Ovary (tissue), 10 donors: ENCODE measurements at places on chromosomes 13 and 19.
A peak's percentile ranks its signal among the peaks of the same experiment; 100 is the strongest.

- no peak for DNase-seq
Observed at GRCh38 chr19:55697069-55697440, 22.0 kb downstream of the EPN1 start.

DNA sequence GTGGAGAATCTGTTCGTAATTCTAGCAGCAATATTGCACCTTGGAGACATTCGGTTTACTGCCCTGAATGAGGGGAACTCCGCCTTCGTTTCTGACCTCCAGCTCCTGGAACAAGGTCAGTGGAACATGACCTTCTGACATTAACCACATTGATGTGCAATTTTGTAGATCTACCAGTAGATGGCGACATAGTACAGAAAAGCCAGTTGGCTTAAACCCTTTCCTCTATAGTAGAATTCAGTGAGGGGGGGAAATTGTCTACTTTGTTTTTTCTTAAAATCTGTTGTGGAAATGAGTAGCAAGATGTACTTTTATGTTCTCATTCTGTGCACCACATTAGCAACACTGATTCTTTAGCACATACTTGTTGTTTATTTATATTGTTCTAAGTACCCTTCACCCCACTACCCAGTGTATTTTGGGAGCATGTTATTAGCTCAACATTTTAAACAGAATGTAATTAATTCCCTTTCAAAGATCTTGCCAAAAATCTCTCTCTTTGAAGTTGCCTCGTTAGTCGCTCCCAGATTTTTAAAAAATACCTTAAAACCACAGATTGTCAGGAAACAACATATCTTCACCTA is 332.2 kb downstream of the MYO16 start:
- no peak for DNase-seq

GRCh38 chr19:33883859-33884519 is 87.3 kb downstream of the KCTD15 start:
- no peak for DNase-seq

DNA sequence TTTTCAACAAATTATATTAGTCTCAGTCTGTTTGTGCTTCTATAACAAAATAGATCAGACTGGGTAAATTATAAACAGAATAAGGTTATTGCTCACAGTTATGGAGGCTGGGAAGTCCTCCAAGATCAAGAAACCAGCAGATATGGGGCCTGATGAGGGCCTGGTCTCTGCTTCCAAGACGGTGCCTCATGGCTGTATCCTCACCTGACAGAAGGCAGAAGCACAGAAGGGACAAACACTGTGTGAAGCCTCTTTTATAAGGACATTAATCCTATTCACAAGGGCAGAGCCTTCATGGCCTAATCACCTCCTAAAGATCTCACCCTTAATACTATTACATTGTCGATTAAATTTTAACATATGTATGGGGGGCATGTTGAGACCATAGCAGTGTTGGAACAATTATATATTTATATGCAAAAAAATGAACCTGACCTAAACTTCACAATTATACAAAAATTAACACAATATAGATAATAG is 12.7 kb downstream of the F10 start:
- no peak for DNase-seq

- DNase-seq, result no peak
Observed at GRCh38 chr13:77358001-77358400, 31.1 kb upstream of the MYCBP2 start.

GRCh38 chr13:41995946-41996345 is 35.0 kb upstream of the VWA8 start:
- DNase-seq, result no peak

DNA sequence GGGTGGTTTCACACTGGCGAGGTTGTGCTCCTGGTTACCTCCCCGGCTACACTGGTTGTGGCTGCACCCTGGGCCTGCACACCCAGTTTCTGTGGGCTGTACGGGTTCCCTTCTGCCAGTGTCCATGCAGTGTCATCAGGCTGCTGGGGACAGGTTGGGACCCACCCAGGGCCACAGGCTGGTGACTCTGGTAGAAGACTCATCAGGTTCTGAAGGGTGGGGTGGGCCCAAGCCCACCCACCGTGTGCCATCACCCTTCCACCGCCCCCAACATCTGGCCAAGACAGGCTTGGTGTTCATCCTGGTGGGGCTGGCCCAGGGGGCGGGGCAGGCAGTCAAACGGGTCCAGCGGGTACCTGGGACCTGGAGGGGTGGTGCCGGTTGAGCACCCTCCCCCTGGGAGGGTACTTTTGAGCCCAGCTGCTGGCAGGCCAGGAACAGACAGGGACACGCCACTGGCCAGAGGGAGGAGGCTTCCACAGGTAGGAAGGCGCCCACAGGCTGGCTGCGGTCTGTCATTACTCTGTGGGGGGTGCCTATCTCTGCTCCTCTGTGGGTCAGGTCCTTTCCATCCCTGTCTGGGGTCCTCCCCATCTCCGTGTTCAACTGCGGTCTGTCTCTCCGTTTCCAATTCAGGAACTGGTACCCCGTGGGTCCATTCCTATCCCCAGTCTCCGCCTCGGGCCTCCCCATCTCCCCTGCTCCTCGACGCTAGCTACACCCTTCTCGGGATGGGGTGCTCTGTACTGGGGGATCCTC is at the start of gene RNF225:
Gene RNF225 (plus strand): TSS at position 437 of the 759 bp plus-strand sequence. CDS start 434 bp downstream, outside the sequence.
- no peak for DNase-seq

DNA sequence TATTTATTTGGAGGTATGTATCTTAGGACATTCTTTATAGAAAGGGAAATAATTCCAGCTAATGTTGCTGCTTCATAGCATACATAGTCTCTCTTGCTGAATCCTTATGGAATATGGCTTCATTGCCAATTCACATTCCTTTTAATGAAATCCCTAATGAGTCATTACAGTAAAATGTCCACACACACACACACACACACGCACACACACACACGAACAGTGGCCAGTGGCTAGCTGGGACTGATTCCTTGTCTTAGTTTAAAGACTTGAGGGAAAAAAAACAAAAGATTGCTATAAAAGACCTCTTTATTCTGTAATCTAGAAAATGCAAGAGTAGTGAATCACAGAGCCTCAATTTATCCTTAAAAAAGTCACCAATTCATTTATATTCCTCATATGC is 301.6 kb downstream of the SLITRK6 start:
- DNase-seq, result no peak

DNA sequence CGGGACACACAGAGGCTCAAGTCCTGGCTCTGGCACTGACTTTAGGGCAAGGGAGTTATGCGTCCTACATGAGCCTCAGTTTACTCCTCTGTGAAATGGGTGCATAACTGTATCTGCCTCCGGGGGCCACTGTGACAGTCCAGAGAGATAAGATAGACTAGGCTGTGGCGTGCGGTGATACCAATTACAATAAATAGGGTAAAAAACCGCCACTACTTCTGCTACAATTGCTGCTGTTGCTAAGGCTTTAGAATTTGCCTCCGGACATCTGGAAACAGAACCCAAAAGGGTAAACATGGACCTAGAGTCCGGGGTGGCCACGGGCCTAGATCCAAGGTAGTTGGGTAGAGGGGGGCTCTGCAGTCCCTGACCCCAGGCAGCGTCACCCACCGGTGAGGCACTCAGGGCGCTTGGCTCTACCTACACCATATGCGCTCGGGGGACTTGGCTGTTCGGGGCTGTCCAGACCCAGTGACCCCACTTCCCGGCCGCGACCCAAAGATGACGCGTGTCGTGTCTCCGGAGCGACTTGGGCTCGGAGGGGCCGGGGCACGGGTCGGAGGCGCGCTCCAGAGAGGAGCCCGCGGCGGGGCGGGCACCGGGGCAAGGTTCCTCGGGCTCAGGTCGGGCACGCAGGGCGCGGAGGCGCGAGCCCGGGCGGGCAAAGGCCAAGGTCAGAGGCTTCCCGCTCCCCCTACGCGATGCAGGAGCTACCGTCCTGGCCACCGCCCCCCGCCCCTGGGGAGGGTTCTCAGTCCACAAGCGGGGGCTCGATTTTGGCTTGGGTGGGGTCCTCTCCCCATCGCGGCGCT is 1.1 kb downstream of the INSR start:
- DNase-seq, result peak; percentile 70

- DNase-seq, result no peak
Observed at GRCh38 chr19:43471091-43471490, 5.7 kb upstream of the LYPD3 start.

DNA sequence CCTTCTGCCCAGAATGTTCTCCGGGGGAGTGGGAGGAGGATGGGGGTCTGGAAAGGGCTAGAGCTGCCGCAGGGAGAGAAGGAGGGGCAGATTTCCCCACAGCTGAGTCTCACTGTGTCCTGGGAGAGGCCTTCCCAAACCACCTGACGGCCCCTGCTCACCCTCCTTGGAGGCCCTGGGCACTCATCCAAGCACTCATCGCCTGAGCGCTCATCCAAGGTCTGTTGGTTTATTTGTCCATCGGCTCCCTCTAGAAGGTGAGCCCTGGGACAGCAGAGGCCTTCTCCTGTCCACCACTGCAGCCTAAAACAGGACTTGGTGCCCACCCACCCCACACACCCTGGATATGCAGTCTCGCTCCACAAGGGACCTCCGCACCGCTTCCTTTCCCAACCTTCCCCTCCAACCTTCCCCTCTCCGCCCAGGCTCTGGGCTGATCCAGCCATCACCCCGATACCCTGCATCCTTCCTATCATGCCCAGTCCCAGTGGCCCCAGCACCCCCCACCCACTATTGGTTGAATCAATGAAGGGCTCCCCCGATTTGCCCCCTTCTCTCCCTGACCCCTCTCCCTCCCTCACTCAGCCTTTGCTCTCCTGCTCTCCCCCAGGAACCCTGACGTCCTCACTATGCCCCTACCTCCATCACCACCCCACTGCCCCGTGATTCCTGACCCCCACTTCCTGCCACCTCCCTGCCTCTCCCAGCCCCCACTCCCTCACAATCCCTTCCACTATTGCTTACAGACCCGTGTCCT is 1.7 kb downstream of the UBXN6 start:
- DNase-seq, result peak; percentile 95

- peak; percentile 63 for DNase-seq
Observed at GRCh38 chr19:18340990-18341868, 831 bp downstream of the PGPEP1 start.

DNA sequence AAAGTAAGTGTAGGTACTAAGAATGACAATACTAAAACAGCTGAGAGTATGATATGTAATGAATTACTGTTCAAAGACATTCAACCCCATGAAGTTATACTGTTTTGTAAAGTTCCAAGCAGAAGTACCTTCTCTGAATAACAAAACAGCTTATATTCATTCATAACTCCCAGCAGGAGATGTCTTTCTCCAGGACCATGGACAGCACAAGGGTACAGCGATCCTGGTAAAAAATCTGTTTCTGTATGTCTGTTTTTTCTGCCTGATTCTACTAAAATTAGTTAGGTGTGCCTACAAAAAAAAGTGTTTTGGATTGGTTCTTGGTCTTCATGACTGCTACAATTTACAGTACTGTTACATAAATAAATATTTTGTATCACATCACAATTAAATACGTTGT is 172.5 kb upstream of the SLITRK5 start:
- no peak for DNase-seq

DNA sequence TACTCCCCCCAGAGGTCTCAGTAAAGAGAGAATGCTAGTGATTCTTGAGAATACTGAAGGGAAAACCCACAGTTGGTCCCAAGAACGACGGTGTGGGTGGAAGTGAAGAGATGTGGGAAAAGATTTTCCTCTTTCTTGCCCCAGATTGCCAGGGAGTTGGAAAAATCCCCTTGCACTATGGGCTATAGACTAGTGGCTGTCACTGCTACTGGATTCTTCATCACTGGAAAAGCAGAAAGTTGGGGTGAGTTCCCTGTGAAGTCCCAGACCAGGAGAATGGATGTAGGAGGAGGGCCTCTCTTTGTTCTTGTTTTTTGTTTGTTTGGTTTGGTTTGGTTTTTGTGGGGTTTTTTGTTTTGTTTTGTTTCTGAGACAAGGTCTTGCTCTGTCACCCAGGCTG is 11.4 kb downstream of the LYPD3 start:
- DNase-seq, result no peak

- no peak for DNase-seq
Observed at GRCh38 chr13:82257790-82258507, 1624.3 kb downstream of the SLITRK1 start.

- DNase-seq, result no peak
Observed at GRCh38 chr13:97726664-97727280, 226.7 kb upstream of the IPO5 start.

DNA sequence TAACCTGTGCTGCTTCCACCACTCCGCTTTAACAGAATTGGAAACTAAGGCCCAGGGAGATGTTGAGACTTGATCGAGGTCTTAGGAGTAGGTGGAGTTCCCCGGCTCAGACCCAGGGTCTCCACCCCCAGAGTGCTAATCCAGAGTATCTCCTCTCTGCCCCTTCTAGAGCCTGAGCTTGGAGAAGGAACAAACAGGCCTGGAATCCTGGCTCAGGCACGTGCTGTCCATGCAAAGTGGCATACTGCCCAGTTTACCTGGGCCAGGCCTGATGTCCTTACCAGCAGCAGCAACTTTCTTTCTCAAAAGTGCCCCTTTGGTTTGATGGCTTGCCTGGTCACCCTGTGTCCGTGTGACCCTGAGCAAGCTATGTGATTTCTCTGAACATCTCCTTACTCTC is 3.7 kb downstream of the SYNGR4 start:
- DNase-seq, result no peak

DNA sequence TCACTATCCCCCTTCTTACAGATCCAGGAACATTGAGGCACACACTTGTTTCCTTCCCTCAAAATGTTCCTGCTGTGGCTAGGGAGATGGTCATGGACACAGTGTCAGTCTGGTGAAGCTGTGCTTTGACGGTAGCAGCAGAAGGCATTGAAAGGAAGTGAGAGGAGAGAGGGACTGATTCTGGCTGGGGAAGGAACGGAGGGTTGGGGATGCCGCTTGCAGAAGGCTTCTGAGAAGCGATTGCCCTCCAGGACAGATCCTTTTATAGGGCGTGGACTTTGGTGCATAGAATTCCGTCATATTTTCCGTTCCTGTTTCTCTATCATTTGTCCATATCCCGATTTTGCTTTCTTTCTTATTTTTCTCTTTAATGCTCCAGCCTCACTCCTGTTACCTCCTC is 14.1 kb upstream of the MYH14 start:
- no peak for DNase-seq

- DNase-seq, result no peak
Observed at GRCh38 chr13:45451282-45451681, 13.5 kb upstream of the COG3 start.

- peak; percentile 54 for DNase-seq
Observed at GRCh38 chr13:44906713-44907112, 82.6 kb downstream of the NUFIP1 start.

GRCh38 chr13:24495151-24495729 is 17.3 kb downstream of the PARP4 start:
- DNase-seq, result no peak

GRCh38 chr13:24922387-24922744 is 158.4 kb downstream of the RNF17 start:
- DNase-seq, result no peak
